Esophagus squamous epithelium (tissue), 5 donors: ENCODE measurements at places on chromosomes 5 and 9.

GRCh38 chr9:125241863-125242739 lies 958 bp upstream of the HSPA5 start:
- no peak for DNase-seq

- no peak for DNase-seq
These were observed 510 bp downstream of the NOXA1 start for GRCh38 chr9:137423514-137424291.

GRCh38 chr5:74934949-74935751 lies 69.0 kb upstream of the FAM169A start:
- no peak for DNase-seq

GRCh38 chr5:153489611-153490010 lies 859 bp upstream of the GRIA1 start:
- DNase-seq = no peak

DNA sequence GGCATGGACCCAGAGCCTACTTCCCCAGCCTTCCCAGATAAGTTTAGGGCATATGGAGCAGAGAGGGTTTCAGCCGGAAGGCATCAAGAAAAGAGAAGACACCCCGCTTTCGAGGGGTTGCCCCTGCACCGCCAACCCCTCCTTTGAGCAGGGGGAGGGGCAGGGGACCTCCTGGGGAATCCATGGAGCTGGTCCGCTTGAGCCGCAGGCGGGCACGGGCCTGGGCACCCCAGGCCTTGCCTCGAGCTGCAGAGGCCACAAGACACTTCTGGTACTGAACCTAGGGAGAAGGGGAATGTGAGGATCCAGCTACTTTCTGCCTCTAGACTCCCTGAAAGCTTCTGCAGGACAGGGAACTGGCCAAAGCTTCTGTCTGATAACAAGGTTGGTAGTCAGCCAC lies 1.3 kb upstream of the SRA1 start:
- DNase-seq = no peak

GRCh38 chr9:109487247-109487646 lies 10.9 kb downstream of the PTPN3 start:
- DNase-seq = no peak

GRCh38 chr9:135555203-135555602 lies 6.4 kb upstream of the PAEP start:
- DNase-seq = no peak

DNA sequence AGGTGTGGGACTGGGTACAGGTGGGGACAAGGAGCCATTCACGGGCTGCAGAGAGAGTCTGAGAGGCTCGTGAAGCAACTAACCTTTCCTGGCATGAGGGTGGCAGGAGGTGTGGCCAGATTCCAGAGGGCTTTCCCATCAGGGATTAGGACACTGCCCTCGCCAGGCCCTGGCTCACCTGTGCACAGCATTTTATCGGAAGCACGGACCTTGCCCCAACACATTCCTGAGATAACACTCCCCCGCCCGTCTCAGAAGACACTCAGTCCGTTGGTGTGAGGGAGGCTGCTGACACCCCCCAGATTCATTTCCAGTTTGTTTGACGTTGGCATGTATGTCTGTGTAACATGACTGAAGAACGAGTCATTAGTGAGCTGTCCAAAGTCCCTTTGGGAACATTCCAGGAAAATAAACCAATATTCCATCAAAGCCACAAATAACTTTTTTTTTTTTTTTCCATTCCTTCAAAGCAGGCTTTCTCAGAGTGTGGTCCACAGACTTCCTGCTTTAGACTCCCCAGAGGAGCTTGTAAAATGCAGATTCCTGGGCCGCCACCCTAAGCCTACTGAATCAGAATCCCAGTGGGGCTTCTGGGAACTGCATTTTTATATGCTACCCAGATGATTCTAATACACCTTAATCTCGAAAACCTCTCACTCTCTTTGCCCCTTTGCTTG lies 23.4 kb downstream of the WWC1 start:
- DNase-seq = no peak

DNA sequence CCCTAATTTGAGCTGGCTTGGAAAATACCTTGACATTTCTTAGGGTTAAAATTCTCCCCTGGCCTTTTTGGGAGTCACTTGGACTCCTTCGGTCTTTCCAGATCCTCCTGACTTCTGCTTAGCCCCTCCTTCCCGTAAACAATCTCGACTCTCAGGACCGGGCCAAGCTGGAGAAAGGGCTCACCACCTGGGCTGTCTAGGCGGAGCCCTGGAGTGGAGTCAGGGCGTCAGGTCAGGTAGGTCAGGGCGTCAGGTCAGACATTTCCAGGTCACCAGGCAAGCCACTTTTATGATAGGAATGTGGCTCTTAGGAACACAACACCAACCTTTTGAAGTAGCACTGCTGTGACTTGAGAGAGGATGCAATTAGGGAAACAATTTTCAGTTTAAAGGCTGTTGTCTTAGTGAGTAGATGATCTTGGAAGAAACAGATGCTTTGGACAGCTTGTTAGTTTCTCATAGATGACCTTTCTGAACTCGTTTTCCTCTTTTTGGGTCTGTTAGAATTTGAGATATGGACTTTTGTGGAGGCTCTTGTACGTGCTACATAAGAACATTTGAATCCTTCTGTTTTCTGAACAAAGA lies 12.8 kb downstream of the OSTF1 start:
- no peak for DNase-seq

GRCh38 chr9:91771027-91771426 lies 179.0 kb downstream of the ROR2 start:
- DNase-seq = no peak

DNA sequence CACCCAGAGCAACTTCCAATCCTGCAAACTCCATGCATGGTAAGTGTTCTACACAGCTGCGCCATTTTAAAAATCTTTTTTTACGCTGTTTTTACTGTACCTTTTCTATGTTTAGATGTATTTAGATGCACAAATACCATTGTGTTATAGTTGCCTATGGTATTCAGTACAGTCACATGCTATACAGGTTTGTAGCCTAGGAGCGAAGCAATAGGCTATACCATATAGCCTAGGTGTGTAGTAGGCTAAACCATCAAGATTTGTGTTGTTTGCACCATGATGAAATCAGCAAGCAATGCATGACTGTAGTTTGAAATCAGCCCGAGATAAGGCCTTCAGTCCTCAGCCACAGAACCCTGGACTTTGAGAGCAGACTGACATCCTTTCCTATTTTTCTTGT lies 101.2 kb downstream of the LIX1 start:
- no peak for DNase-seq

GRCh38 chr9:1759009-1759408 lies 256.1 kb upstream of the SMARCA2 start:
- DNase-seq = no peak

DNA sequence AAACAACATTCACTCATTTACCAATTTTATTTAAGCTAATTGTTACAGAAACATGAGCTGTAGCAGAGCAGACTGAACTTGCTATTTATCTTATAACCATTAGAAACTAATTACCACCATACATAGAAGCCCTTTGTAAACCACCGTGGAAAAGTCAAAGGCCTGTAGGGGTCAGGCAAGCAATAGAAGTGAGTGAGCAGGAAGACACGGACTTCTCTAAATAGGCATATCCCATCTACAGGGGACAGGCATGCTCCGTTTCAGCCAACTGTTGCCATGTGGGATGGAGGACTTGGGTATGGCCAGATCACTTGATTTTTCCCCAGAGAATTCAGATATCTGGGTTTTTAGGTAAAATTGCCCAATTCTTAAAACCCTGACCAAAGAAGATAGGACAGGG lies 44.8 kb downstream of the PRRC1 start:
- no peak for DNase-seq

DNA sequence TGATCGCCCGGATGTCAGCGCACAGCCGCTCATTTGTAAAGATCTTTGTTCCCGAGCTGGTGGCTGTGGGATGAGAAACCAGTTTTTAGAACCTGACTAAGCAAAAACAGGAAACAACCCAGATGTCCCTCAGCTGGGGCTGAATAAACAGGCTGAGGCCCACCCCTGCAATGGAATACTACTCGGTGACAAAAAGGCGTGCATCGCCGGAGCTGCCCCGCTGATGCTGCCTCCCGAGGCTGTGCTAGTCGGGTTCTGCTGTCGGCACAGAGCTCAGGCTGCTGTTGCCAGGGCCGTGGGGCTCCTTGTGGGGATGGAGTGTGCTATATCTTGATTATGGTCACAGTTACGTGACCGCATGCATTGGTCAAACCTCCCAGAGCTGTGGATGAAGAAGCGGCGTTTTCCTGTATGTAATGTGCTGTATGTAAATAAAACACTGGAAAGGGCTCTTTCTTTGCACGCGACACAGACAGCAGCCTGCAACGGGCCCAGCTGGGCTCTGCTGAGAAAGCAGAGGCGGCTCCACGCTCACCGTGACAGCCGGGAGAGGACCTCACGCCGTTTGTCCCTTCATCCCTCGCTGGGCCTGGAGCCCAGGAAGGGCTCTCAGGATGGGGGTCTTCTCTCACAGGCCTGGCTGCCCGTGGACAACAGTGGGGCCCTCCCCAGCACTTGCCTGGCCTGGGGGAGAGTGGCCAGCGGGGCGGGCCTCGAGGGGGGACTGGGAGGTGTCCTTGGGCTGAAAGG lies 51.5 kb upstream of the RNU6ATAC start:
- DNase-seq = no peak

GRCh38 chr5:96742538-96742937 lies 65.2 kb downstream of the ERAP1 start:
- no peak for DNase-seq

DNA sequence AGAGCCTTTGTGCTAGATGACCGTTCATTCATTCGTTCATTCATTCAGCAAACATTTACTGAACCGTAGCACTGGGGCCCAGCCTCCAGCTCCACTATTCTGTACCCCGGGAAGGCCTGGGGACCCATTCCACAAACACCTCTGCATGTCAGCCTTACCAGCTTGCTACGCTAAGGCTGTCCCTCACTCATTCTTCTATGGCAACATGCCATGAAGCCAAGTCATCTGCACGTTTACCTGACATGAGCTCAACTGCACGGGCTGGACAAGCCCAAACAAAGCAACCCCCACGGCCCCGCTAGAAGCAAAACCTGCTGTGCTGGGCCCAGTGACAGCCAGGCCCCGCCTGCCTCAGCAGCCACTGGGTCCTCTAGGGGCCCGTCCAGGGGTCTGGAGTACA lies 6.0 kb downstream of the CEL start:
- DNase-seq = no peak

GRCh38 chr9:131873891-131874440 lies 134.1 kb upstream of the RAPGEF1 start:
- no peak for DNase-seq

GRCh38 chr9:69215774-69216485 lies 41.9 kb downstream of the TJP2 start:
- no peak for DNase-seq
